Astrocyte of the cerebellum (primary cell): ENCODE measurements at places on chromosomes 7 and 10.

DNA sequence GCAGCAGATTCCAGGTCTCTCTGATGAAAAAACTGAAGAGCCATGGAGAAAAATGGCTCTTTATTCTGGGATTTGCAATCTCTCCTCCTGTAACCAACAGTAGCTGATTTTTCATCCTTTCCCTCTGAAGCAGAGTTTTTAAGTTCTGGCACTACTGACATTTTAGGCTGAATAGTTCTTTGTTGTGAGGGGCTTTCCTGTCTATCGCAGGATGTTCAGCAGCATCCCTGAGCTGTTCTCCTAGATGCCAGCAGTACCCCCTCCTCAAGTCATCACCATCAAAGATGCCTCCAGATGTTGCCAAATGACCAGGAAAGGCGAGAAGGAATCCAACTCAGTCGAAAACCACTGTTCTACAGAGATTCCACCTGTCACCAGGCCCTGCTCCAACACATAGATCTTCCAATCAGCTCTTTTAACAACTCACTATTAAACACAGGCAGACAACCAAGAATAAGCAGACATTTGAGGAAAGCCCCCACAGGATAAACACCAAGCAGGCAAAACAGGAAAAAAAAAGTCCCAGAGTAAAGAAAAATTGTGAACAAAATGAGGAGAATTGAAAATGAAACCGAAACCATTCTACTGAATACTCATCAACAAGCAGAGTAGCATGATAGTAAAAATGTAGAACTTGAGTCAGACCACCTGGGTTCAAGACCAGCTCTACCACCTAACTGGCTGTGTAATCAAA lies 124.8 kb downstream of the MPP7 start:
- no peak for DNase-seq

DNA sequence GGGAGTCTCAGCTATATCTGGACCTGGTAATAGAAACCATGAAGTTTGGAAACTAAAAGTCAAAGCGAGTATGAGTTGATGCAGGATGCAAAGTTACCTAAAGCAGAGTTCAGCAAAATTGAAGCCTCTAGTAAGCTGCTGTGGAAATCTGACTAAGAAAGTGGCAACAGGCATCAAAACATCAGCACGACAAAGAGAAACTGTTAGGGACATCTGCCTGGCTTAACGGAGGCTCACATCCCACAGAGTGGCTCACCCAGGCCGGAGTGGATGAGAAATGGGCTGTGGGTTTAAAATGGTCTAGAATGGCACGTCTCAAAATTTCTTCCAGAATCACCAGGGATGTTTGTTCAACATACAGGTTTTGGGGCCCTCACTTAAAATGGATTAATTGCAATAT lies 164.1 kb upstream of the NPY start:
- no peak for DNase-seq

DNA sequence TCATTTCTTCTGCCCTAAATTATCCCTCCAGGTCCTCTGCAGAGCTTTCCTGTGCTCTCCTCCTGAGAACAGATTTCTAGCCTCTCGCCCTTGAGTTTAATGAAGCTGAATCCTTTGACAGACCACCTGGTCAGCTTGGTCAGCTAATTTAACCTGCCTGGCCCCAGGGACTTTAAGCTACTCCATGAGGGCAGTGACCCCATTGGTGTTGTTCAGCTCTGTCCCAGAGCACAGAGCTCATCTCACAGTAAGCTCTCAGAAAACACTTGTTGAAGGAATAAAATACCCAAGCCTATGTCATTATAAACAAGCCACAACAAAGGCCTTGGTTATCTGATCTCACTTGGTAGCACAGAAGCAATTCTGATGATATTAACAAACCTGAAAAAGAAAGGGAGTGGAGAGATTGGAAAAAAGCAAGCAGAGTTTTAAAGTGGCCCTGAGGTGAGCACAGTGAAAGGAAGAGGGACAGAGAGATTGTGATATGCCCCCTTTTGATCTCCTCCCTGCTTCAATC lies 24.4 kb downstream of the SLC26A4 start:
- no peak for DNase-seq

DNA sequence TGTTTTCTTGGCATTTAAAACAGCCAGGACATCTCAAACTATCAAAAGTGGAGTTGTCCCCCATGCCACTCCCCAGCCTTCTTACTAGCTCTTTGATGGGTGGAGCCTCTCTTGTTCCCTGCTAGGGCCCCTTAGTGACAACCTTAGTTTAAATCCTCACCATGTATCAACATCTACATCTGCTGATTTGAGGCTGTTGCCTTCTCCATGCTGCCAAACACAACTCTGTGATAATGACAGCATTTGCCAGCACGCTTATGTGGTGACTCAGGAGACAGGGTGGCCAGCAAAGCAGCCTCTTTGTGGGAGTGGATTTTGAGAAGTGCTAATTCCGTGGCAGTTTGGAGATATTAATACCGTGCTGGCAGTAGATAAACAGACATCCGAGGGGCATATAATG lies 145.4 kb downstream of the LRRC4 start:
- DNase-seq = peak; percentile 45

DNA sequence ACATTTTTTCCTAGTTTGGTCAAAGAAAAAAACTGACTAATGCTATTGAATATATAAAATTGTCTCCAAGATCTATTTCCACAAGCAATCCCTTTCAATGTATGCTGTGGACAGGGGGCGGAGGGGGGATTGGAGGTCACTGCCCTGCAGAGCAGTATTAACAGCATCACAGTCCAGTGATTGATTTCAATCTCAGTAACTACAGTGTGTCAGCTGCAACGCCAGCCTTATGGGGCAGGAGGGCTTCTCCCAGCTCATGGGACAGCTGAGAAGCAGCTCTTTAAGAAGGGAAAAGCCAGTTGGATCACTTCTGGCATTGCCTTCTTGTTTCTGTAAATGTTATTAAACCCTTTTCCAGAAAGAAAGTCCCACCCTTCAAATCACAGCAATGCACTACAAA lies 65.0 kb downstream of the RAPGEF5 start:
- DNase-seq = no peak

GRCh38 chr7:4762121-4763055 lies 13.0 kb upstream of the AP5Z1 start:
- no peak for DNase-seq

DNA sequence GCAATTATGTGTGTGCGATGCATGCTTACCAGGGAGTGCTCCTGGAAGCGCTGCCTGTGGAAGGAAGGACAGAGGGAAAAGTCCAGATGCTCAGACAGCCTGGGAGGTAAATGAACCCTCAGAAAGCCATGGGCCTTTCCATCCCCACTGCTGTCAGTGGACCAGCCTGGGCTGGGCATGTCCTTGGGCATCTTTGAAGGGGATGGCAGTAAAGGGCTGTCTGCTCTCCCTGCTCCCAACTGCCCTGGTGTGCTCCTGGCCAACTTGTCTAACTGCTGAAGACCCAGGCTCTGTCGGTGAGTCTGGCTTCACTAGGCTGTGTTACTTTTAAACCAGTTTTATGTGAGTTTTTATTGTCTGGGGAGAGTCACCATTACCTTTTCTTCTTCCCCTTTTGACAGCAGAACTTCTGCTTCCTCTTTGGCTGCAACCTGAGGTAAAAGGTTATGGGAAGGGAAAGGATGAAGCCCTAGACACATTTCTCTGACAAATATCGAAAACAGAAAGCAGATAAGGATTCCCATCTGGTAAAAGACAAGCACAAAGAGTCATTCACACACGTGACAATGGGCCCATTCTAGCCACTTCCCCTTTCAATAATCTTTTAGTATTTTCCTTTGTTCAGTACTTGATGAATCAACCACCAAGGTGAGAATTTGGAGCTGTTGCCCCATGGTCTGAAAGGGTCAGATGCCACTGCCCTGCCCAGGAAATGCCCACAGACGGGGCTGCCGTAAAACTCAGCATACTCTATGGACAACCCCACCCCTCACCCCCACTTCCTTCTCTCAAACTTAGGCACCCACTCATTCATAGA lies 27.6 kb upstream of the PIK3AP1 start:
- no peak for DNase-seq

DNA sequence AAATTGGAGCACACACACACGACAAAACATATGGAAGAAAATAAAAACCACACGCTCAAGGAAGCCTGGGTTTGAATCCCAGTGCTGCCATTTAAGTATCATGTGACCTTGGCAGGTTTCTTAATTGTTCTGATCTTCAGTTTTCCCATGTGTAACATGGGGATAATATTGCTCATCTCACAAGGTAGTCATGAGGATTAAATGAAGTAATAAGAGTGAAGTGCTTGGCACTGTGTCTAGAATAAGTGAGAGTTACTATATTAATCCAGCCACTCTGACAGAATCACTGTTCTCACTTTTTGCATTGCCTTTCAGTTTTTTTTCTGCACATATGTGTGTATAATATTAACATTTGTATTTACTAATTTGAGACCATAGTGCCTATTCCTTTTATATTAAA lies 43.3 kb downstream of the GOLGA7B start:
- DNase-seq = no peak

- DNase-seq = no peak
Measured at GRCh38 chr7:108561047-108561619, 8.4 kb downstream of the THAP5 start.
